OCI-M1 (cell line): ENCODE measurements at places on chromosomes 12 and 14.

GRCh38 chr12:124738636-124739467 lies 124.8 kb downstream of the SCARB1 start:
- no peak for DNase-seq

DNA sequence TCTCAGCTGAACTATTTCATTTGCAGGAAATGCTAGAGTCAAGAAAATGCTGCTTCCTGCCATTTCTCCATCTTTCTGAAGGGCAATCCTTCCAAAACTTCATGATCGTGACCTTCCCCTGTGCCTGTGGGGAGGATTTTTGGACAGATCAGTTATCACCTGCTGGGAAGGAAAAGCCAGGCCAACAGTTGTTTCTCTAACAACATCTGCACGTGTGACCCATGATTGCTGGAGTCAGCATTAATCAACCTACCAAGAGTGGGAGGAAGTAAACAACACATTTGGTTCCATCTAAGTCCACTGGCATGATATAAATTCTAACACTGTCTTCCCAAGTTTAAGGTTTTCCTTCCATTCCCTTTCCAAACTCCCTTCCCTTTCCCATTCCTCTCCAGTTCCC lies 172.7 kb downstream of the APAF1 start:
- DNase-seq: no peak

DNA sequence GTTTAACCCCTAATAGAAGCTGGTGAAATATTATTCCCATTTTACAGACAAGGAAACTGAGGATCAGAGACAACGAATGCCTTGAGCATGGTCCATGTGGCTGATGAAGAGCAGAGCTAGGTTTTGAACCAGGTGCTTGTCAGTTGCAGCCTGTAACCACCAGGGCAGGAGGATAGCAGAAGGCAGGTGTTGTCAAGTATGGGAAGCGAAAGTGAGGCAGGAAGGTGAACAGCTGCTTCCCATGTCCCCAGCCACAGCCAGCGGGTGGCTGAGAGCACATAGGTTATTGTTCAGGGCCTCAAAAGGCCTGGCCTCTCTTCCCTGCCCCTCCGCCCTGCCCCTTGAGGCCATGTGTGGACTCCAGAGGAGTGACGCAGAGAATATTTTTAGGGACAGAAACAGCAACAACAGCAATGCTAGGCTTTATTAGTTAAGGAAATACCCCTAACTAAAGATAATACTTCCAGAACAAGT lies 39.6 kb downstream of the IQSEC3 start:
- no peak for DNase-seq

GRCh38 chr12:107361970-107362369 lies 268.6 kb upstream of the CRY1 start:
- DNase-seq: no peak

- no peak for DNase-seq
These were observed 10.8 kb downstream of the ETNK1 start for GRCh38 chr12:22635812-22636211.

GRCh38 chr14:97306760-97307246 lies 509.6 kb downstream of the VRK1 start:
- DNase-seq: no peak

- no peak for DNase-seq
These were observed 28.5 kb downstream of the CPM start for GRCh38 chr12:68904351-68904962.

GRCh38 chr14:88515499-88516221 lies 39.1 kb downstream of the PTPN21 start:
- no peak for DNase-seq

DNA sequence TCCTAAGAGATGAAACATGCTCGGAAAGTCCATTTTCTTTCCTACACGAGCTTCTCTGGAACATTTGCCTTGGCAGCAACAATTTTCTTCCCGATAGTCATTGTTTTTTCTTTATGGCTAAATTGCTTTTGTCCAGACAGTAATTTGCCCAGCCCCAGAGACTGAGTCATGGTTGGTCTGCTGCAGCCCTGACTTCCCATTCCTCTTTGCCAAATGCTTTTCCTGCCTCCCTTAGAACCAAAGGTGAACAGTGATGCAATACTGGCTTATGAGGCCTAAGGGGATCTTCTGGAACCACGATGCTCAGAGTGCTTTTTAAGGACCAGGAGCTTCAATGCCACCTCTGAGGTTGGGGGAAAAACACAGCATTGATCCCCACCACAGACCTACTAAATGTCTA lies 1599.6 kb upstream of the TMEM132C start:
- DNase-seq: no peak

DNA sequence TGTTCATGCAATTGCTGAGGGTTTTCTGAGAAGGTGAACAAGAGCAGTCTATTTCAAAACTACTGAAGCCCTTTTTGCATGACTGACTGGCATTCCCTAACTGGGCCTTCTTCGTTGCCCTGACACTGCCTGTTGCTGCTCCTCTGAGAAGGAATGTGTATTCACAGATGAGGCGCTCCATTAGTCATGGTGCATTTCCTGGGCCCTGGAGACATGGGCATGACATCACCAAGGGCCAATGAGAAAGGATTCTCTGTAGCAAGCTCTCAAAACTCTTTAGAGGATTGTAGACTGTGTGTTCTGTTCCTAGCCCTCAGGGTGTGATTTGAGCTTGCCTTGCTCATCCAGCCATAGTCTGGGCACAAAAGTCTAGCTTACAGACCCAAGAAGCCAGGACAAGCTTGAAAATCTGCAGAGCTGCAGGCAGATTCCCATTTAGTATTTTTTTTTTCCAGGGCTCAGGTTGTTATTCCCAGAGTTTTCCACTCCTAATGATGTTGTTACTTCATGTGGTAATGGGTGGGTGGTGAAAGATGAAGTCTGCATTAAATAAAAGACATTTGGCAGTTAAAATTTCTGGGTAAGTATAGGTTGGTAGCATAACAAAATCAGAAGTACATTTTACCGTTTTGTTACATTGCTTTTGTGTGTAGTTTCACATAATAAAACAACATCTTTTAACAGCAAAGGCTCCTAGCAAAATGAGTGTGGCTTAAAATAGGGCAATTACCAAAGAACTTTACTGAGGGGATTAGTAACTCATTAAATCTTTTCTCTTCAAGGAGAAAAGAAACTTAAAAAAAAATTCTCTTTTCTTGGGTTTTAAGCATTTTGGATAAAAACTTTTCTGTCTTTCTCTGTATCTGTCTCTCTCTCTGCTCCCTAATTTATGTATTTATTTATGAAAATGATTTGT lies 318.4 kb downstream of the RAD51B start:
- DNase-seq: peak; percentile 12

- DNase-seq: peak; percentile 27
These were observed 5.9 kb upstream of the BHLHE41 start for GRCh38 chr12:26130728-26131127.

DNA sequence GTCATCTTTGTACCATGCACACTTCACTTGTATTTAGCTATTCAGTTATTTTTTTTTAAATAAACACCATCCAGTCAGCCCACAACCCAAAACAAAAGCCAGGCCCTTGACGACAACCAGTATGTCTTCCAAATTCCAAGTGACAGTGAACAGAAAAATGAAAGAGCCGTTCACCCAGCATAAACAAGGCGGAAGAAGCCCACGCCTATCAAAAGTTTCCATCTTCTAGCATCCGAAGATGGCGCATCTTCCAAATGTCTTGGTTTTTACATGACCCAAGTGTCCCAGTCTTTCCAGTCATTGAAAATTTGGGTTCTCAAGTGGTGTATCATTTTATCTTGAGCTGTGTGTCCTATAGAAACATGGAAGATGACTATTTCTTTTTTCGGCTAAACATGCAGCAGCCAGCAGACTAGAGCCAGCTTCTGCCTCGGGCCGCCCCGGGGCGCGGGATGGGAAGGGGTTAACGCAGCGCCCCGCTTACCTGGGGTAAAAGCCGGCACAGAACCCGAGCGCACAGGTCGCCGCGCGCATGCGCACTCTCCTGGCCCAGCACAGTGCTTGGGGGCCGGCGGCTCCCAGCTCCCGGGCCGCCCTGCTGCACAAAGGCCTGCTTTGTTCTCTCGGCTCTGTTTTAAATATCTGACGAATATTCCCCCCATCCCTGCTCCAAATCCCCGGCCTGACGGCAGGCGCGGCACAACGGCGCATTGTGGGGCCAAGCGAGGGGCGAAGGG lies 164.8 kb downstream of the ZFP36L1 start:
- no peak for DNase-seq

DNA sequence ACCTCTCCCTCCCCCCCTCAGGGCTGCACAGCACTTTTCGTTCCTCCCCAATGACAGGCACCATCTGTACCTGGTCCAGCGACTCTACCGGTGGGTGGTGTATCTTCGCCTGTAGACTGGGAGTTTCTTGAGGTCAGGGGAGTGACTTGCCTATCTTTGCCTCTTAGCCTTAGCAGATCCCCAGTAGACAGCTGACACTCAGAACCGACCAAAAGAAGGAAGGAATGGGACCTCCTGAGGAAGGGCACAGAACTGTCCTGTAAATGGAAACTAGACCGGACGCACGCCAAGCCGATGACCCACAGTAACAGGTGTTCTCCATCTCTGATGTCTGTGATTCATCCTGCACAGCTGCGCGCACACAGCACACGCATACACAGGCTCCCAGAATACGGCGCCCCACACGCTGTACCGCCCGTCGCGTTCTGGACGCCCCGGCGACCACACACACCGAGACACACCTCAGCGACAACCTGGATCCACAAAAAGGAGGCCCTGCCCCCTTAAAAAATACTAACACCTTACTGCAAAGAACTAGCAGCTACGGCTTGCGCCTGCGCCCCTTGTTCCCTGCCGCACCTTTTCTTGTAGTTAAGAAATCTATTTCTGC lies 673 bp upstream of the TTC9 start:
- no peak for DNase-seq

- no peak for DNase-seq
These were observed 33.6 kb upstream of the HIF1A start for GRCh38 chr14:61661471-61662400.

DNA sequence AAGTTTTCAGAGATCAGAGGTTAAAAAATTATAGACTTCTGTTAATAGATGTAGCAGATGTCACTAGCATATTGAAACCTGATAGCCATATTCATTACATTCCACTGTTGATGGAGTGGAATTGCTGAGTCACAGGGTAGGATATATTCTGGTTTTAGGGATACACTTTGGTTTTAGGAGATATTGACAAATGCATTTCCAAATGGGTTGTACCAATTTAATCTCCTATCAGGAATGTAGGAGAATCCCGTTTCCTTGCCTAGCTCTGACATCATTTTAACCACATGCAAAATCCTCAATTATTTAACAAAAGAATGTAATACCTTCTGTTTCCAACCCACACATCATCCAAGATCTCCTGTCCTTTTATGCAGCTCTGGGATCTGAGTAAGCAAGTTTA lies 30.7 kb upstream of the ESR2 start:
- no peak for DNase-seq

DNA sequence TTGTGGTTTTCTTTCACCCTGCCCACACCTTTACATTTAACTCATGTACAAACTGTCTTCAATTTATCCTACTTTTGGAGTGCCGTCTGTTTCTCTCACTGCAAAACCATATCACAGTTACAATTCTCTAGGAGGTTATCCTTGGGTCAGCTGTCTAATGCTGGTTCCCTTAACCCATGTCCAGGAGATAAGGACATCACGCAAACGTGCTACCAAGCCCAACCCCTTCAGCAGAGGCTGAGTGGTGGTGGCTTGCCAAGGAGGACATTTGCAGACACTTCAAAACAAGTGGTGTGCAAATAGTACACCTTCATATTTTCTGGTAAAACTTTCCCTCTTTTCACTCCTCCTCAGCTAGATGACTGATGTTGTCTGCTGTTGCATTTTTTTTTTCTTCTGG lies 167.9 kb downstream of the PAX9 start:
- peak; percentile 43 for DNase-seq

DNA sequence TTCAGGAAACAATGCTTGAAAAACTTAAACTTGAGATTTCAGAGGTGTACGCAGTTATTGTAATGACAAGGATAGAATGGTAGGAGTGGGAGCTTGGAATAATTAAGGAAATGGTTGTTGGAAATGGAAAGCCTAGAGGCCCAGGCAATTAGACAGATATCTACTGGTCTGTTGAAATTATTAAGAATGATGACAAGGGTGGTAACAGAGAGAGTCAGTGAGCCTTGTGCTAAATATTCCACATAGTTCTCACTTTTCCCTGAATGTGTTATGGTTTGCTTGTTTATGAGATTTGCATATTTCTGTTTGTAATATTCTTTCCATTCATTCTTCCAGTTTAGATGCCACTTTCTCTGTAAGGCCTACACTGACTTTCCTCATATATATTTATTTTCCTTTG lies 66.0 kb upstream of the ATP2B1 start:
- DNase-seq: no peak

- no peak for DNase-seq
These were observed 40.7 kb downstream of the GPR135 start for GRCh38 chr14:59424341-59425071.

- no peak for DNase-seq
These were observed 179.2 kb upstream of the C14orf180 start for GRCh38 chr14:104400355-104400754.

DNA sequence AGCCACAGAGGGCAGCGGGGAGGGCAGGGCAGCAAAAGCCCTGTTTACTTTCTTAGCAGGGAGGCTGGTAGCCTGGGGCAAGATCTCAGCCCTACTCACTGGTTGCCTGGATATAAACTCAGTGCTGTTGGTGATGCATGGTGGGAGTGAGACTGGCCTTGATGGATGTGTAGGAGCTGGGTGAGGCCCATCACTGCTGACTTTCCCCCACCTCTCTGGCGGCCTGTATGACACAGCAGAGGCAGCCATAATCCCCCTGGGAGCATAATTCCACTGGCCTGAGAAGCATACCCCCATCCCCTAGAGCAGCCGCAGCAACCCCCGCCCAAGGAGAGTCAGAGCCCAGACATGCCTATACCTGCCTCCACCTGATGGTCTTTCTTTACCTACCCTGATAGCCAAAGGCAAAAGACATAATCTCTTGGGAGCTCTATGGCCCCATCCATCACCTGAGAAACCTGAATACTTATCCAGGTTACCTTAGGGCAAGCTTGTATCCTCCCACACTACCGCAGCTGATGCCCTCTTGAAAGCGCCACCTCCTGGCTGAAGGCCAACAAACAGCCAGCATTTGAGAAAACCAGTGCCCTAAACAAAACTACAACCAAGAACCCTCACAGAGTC lies 59.3 kb downstream of the DNAI7 start:
- no peak for DNase-seq

GRCh38 chr12:19397534-19397933 lies 41.8 kb upstream of the AEBP2 start:
- no peak for DNase-seq

DNA sequence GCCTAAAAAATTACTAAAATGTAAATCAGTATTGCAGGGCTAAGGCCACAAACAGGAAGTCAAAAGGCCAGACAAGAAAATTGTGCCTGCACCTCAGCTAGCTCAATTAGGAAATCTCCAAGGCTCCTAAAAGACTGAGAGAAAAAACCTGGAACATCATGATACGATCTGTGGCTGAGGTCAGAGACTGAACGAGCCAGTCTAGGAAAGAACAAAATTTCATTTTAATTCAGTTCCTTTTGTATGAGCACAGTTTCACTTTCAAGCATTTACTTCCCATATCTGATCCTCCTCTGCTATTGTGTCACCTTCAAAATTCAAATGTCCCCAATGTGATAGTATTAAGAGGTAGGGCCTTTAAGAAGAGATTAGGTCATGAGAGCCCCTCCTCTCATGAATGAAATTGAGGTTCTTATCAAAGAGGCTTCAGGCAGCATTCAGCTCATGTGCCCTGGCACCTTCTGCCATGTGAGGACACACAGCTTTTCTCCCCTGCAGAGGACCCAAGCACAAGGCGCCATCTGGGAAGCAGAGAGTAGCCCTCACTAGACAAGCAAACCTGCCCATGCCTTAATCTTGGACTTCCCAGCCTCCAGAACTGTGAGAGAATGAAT lies 14.8 kb downstream of the PRKAB1 start:
- peak; percentile 88 for DNase-seq

GRCh38 chr14:61696753-61697318 lies 1.5 kb downstream of the HIF1A start:
- no peak for DNase-seq

- peak; percentile 55 for DNase-seq
These were observed 1.1 kb downstream of the SMIM10L1 start for GRCh38 chr12:11171969-11172675.
